Left renal pelvis (tissue), 4 donors: ENCODE measurements at places on chromosomes 6 and 20. TPM values are rescaled to one million over a fixed set of nuclear protein-coding genes. Genes with fewer than 3 reads are reported as not detected.

GRCh38 chr6:110351546-110351945, 6.6 kb downstream of the METTL24 start:
- no peak for DNase-seq

The CBLN4 gene
- 1.7 TPM for polyA plus RNA-seq

- DNase-seq, result no peak
Measured at GRCh38 chr6:44078827-44079671, 48.2 kb downstream of the MRPL14 start.

GRCh38 chr20:59020938-59021551, 1.8 kb downstream of the TUBB1 start:
- no peak for DNase-seq

The EGFL8 gene
- polyA plus RNA-seq, result 24.5 TPM

GRCh38 chr6:147016440-147016839, 187.8 kb upstream of the STXBP5 start:
- no peak for DNase-seq

- DNase-seq, result no peak
Measured at GRCh38 chr6:84514089-84514971, 250.1 kb downstream of the TBX18 start.

DNA sequence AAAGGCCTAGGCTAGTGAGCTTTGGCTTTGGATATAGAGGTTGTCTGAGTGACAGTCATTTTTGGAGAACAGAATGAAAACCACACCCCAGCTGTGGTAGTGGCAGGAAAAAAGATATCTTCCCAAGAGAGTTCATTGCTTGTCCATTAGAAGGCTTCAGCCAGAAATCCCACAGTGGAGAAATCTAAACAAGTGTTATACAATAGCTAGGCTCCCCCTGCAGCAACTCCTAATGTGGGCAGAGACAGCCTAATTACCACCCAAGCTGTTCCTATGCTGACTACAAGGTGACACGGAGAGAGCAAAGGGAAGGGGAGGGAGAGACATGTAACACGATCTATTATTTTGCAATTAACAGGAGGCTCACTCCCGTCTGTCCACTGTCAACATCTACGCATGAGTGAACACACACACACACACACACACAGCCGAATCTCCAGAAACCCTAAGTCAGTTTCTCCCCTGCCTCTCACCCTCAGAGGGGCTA, 147.5 kb upstream of the TCF21 start:
- DNase-seq, result no peak

DNA sequence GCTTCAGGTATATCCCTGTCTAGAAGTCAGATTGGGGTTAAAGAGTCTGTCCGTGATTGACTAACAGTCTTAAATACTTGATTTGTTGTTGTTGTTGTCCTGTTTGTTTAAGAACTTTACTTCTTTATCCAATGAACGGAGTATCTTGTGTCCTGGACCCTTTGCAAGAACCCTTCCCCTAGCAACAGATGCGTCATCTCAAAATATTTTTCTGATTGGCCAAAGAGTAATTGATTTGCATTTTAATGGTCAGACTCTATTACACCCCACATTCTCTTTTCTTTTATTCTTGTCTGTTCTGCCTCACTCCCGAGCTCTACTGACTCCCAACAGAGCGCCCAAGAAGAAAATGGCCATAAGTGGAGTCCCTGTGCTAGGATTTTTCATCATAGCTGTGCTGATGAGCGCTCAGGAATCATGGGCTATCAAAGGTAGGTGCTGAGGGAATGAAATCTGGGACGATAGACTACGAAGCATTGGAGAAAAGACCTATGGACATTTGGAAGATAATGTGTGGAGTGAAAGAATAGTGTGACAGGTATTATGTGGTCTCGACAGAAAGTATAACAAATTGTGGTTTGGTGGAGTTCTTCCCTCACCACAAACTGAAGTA, at the start of gene HLA-DRA:
Gene HLA-DRA (plus strand): TSS at position 286 of the 613 bp plus-strand sequence. CDS start 64 bp downstream, at position 350.
- no peak for DNase-seq

- DNase-seq, result no peak
Measured at GRCh38 chr6:168009331-168009730, 11.9 kb downstream of the KIF25 start.

The COL20A1 gene
- 0.89 TPM for polyA plus RNA-seq

DNA sequence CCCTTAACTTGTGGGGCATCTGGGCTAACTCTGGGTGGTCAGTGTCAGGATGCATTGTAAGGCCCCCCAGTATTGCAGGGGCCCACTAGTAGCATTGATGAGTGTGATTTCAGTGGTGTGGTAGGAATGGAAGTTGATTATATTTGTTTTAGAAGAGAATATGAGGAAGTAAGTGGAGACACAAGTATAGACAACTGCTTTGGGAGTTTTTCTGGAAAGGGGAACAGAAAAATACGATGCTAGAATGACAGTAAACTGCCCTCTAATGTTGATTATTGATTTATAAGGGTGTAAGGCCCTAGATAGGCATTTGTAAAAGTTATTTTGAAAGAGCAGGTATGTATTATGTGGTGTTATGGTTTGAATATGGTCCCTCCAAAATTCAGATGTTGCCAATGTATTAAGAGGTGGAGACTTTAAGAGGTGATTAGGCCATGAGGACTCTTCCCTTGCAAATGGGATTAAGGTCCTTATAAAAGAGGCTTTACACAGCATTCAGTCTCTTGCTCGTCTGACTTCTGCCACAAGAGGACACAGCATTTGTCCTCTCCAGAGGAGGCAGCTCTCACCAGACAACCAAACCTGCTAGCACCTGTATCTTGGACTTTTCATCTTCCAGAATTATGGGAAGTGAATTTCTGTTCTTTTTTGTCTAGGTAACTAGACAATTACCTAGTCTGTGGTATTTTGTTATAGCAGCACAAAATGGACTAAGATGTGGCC, 135.9 kb upstream of the DTNBP1 start:
- no peak for DNase-seq
